AG04449 (cell line): ENCODE measurements at places on chromosomes 5 and 9.

DNA sequence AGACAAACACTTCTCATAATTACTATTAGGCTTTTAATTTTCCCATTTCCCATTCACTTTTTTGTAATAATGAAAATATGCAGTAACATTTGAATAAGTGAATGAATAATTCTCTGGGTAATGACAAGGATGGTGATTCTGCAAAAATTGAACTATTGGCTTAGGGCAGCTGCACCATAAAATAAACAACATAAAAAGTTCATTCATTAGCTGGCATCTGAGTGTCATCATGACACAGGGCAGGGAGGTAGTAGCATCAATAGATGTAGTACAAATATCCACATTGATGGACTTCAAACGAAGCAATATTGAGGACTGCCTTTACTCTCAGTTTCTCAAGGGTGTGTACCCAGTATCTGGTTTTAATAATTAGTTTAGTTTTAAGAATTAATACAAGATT lies 4.9 kb downstream of the MEGF10 start:
- no peak for DNase-seq

GRCh38 chr9:127903557-127904475 lies 4.4 kb upstream of the ST6GALNAC6 start:
- no peak for DNase-seq

- no peak for DNase-seq
These were observed 72.7 kb downstream of the KCNN2 start for GRCh38 chr5:114434396-114435219.

- DNase-seq: peak; percentile 79
These were observed 64.0 kb downstream of the POU5F2 start for GRCh38 chr5:93677359-93677891.

DNA sequence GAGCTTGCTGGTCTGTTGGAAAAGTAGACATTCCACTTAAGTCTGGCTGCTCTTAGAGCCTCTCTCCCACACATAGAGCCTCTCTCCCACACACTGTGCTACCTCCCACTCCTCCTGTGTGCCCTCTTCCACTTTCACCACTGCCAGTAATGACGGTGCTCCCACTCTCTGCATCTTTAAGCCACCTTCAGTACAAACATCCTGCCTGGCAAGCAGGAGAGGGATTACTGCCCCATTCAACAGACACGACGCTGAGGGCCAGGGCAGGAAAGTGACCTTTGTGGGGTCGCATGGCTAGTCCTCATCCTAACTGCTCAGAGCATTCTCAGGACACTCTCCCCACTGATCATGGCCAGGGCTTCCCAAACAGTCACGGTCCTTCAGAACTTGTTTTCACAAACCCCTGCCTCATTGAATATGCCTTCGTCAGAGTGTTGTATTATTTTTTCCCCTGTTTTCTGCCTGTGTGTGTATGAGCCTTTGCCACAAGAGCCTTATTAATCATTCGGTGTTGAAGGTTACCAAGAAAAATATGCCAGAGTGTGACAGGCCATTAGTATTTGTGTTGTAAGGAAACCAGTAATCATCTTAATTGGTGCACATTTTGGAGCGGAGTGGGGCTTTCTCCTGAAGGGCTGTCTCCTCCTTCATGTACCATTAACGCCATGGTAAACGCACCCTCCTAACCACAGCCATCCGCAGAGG lies 87.1 kb upstream of the SAP30L start:
- DNase-seq: no peak

DNA sequence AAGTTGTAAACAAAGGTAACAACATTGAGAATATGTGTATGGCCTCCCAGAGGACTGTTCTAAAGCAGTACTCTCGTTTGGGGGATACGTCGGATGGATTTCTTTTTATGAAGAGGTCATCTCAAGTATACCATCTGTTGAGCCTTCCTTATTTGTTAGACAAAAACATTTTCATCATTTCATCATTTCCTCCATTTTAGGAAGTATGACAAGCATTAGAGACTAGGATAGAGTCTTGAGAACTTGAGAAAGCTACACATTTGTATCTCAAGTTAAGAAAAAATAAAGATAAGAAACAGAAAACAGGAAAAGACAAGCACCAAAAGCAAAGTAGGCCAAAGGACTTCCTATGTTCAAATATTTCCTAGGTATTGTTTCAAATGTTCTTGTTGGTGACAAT lies 307.0 kb downstream of the EFNA5 start:
- no peak for DNase-seq

- no peak for DNase-seq
These were observed 479.4 kb downstream of the RASEF start for GRCh38 chr9:82583524-82583923.

GRCh38 chr5:83856881-83857280 lies 136.2 kb upstream of the HAPLN1 start:
- DNase-seq: no peak

GRCh38 chr5:179302499-179303185 lies 42.6 kb downstream of the ADAMTS2 start:
- DNase-seq: no peak

DNA sequence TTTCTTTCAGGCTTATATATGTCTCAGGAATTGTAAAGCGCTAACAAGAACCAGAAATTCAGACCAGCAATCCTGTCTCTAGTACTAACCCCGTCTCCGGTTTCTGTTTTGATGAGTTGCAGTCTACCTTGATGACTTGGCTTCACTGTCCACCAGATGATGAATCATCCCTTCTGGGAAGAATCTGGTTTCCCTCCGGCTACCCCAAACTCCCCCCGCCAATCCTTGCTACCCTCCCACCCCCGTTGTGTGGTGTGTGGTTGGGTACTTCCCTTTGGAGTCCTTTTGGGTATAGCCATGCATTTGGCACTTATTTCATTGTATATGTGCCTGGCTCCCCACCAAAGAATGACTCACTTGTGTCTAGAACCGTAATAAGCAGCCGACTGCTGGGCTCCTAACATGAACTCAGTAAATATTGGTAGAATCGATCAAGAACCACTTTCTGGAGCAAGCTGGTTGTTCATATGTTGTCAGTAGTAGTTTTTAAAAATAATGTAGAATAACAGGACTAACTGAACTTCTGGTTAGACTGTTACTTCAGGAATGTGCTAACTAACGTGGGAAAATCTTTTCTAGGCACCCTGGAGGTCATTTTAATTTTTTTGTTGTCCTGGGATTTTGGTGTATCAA lies 8.3 kb upstream of the TGFBI start:
- DNase-seq: peak; percentile 97

- DNase-seq: no peak
These were observed 11.7 kb downstream of the STC2 start for GRCh38 chr5:173316339-173317020.

DNA sequence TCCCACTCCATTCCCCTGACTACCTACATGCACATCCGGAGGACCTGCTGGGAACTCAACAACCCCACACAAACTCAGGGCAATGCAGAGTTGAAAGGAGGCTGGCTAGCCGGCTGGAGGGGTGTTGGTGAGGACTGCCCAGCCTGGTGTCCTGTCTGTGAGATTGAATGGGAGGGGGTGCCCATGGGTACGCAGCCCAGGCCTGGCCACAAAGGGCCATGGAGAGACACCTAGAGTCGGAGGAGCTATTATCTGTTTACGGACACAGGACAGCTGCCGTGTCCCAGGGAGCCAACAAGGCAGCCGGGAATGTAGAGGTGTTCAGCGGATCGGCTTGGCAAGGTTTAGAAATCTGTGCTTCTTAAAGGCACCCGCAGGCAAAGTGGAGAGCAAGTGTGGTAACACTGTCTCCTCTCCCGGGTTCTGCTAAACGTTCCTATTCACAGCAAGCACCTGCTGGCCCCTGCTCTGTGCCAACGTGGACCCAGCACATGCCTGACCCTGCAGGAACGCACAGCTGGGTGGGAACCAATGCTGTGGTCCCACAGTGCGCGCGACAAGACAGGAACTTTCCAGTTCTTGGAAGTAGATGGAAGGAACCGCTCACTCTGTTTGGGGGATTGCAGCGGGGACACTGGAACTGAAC lies 166.7 kb downstream of the DAB2IP start:
- no peak for DNase-seq

DNA sequence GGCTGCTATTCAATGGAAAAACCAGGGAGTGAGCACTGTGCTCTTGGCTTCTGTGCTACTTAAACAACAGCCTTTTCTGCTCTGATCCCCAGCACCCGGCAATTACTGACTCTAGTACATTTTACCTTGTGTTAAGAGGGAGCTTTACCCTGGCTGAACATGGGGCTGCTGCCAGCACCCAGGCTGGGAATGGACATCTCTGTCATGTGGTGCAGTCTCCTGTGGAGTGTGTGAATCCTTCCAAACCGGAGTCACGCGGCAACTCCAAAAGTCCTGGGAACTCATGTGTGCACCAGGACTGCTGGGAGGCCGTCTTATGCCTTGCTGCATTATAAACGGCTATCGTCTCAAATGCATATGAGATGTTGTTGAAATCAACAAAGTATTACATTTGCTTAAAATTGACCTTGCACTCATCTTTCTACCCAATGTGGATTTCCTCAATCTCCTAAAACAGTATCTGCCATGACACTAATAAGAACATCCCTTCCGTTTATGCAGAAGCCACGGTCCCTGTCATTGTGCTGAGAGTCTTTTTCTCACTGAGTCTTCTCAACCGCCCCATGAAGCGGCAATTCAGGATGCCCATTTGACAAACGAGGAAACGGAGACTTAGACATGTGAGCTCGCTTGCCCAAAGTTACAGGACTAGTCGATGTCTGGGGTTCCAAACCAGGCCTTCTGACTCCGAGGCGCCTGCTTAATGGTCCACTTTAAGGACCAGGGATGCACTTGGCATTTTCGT lies 884 bp upstream of the GSN start:
- no peak for DNase-seq

DNA sequence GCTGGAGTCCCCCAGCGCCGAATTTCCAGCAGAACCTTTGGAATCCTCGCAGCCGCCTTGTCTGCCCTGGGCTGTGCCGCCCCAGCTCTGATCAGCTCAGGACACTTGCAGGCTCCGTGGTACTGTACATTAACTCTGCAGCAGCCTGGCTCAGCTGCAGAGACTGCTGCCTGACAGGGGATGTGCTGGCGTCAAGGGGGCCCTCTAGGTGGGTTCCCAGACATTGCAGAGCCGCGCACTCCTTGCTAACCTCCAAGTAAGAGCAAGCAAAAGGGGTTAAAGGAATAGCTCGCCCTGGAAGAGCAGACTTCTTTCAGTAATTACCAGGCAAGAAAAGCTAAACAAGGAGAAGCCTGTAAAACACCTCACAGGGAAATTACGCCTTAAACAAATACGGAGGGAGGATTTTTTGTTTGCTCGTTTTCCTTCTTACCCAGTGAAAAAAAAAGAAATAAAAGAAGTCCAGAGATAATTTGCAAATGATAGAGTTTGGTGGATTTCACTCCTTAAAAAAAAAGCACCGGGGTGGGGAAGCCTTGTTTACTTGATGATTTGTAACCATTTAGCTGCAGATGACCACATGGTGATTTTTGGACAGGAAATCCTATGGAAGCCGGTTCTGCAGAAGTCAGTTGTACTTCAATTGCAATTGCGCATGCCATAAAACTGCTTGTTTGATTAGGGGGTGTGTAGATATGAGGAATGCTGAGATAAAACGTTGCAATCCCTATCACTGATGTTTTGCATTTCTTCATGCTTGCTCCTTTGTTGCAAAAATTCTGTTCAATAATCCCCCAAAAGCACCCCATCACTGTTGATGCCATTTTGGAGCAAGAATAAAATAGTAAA lies 305.8 kb downstream of the PDE4D start:
- DNase-seq: no peak

GRCh38 chr5:136330353-136331038 lies 34.8 kb downstream of the TRPC7 start:
- no peak for DNase-seq

- DNase-seq: no peak
These were observed 40.0 kb downstream of the EXOC3 start for GRCh38 chr5:483011-483410.

- DNase-seq: no peak
These were observed 112.7 kb upstream of the IQGAP2 start for GRCh38 chr5:76290321-76290757.

DNA sequence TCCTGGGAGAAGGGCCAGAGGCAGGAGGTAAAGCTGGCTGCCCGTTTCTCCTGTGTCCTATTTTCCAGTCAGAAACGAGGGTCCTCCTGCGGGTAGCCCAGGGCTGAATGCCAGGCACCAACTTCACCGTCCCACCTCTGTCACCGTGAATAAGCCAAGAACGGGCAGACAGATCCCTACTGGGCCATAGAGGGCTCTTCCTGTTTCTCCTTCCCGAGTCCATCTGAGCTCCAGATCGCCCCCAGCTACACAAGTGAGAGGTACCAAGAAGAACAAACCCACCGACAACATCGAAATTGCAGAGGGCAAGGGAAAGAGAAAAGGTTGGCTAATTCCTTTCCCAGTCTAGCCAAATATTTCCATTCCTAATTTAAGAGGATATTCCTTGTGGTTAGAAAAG lies 93.7 kb downstream of the SPOCK1 start:
- no peak for DNase-seq

DNA sequence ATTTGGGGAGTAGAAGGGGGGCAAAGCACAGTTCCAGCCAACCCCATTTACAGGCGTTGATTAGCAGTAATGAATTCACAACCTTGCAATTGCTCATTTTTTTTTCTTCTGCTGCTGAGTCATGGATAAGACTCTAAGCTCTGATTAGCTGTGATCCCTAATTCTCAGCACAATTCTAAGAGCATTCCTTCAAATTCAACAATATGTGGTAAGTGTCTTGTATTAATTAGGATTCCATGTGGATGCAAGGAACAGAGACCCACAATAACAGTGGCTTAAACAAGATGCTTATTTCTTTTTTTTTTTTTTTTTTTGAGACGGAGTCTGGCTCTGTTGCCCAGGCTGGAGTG lies 133.4 kb downstream of the PALM2AKAP2 start:
- no peak for DNase-seq

DNA sequence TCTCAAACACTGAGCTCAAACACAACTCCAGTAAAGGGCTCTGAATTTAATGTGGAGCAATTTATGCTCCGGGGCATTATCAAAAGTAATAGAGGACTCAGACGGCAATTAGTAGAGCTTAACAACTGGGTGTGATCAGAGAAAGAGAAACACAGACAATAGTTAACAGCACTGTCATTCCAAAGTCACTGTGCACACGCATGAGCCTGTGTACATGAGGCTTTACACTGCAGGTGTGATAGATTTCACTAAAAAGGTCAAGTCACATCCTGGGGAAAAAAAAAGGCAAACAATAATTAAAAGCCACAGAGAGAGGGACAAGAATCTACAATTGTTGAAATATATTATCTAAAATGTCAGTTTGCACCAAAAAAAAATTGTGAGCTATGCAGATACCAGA lies 956.5 kb downstream of the CDH18 start:
- no peak for DNase-seq

DNA sequence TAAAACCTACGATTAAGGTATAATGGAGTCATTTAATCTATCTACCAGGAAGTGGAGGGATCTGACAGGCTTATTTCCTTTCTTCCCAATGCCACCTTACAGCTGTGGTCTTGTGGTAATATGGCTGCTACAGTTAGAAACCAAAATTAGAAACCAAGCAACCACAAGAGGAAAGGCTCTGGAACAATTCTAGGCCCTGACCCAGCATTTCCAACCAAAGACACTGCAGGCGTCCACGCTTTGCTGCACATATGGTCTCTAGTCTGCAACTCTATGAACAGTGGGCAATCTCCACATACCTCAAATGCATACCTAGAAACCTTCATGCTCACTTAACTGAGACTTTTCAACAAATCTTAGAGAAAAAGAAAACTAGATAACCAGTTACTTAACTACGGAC lies 339.1 kb downstream of the NFIB start:
- DNase-seq: no peak
